ENCODE measurements at places on chromosomes 1 and 21.

DNA sequence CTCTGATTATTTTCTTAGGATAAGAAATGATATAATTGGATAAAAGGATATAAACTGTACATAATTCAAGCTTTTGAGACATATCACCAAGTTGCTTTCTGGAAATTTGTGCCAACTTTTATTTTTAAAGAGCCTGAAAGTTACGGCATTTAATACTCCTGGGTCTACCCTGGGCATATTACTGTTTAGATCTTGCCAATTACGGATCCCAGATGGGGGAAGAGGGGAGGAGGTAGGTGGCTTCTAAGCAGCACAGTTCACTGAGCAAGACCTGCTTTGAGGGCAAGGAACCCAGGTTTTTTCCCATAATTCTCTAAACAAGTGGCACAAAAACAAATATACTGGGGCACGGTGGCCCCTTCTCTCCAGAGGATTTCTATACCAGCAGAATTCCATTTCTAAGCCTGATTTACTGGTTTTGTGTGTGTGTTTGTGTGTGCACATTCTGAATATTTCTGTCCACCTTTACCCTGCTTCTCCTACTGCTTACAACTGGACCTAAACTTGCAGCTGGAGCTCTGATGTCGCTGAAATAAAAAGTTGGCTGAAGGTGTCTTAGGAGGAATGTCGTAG is 76.7 kb downstream of the LAMC2 start:
- DNase-seq: no peak

GRCh38 chr1:37795340-37796125 is 1.9 kb downstream of the MANEAL start:
- no peak for DNase-seq

DNA sequence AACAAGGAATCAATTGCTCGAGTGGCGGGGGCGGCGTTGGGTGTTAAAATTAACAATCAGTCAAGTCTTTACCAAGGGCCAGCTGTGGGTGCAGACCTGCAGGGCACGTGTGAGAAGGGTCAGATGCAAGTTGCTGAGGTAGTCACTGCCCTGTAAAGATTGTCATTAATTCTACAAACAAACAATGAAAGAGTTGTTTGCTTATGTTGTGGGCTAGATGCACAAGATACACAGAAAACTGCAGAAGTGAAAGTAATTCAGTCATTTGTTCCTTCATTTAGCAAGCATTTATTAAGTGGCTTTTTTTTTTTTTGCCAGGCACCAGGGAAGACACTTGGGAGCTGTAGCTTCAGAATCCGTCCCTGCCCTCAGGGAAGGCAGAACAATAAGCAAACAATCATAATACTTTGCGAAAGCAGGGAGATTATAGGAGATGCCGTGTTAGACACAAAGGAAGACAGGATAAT is 79.5 kb downstream of the NR5A2 start:
- no peak for DNase-seq

DNA sequence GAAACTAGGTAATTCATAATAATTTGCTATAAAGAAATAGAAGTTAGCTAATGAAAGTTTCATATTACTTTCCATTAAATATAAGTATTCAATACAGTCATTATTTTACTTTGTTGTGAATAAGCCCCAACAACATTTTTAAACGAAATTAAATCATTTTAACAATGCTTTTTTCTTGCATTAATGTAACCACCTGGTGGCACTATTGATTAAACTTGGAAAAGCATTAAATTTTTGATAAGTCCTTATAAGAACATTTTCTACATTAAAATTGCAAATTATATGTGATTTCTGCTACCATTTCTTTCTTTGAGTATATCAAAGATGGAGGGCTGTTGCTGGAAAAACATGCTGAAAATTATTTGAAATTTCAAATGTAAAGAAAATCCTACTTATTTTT is 918.8 kb upstream of the TMPRSS15 start:
- DNase-seq: peak; percentile 27

GRCh38 chr21:20999659-21000058 is 1.4 kb downstream of the NCAM2 start:
- peak; percentile 84 for DNase-seq

DNA sequence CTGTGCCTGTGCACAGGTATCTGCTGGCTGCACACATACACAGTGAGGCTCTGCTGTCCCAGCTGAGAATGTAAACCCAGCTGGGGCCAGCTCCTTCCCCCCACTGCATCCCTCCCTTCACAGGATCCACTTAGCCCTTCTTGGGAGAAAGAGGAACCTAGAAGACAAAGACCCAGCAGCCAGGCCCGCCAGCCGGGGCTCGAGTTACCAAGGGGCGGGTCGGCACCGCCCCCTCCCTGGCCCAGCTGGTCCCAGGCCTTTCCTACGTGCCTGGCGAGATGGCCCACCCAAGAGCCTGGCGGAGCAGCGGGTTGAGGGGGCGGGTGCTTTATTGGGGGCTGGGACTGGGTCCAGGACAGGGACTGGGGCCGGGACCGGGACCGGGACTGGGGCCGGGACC is 2.1 kb downstream of the SH3BGRL3 start:
- no peak for DNase-seq

- no peak for DNase-seq
Observed at GRCh38 chr1:46246548-46247435, 771 bp upstream of the RAD54L start.
